NCI-H774 (cell line): ENCODE measurements at places on chromosomes 4 and X.

GRCh38 chr4:83189631-83190136 is 75.2 kb upstream of the PLAC8 start:
- no peak for DNase-seq

DNA sequence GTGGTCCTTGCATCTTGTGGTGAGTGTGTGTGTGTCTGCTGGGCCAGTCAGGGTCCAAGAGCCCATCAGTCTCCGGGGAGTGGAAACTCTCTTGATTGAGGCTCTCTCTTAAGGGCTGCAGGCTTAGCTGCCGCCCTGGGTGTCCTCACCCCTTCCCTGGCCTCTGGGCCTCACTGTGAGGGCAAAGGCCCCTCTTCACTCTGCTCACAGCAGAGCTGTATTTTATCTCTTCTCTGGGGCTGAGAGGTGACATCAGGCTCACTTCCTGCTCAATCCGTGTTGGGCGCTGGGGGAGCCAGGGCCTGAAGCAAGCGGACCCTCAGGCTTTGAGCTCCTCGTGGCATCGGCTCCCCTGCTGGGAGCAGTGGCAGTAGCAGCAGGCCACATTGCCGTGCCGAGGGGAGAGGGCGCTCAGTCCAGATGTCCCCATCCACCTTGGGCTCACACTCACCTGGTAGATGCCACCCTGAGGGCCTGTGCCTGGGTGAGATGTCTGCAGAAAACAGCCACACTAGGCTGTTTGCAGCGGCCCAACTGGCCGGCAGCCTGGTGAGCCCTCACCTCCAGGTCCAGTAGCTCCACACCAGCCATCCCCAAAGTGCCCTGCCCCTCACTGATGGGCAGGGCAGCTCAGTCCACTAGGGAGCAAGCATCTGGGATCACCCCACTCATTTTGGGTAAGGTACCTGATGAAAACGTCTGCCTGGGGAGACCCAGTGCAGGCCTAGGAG is 24.7 kb upstream of the PRPS1 start:
- no peak for DNase-seq

GRCh38 chr4:57355101-57355665 is 245.0 kb upstream of the IGFBP7 start:
- no peak for DNase-seq

DNA sequence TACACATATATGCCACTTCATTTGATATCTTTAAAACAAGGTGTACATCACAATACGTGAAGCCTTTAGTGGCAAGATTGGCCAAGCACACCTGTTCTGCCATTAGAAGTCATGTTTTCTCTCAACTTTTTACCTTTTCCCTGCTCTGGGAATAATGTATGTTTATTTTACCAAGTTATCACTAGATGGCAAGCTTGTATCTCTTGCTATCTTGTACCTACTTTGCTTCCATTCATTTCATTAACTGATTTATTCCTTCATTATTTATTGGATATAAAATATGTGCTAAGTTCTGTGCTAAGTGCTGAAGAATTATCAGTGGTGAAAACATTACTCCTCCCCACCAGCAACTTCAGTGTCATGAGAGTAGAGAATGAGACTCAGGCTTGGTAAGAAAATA is 245.5 kb downstream of the ANK2 start:
- no peak for DNase-seq

DNA sequence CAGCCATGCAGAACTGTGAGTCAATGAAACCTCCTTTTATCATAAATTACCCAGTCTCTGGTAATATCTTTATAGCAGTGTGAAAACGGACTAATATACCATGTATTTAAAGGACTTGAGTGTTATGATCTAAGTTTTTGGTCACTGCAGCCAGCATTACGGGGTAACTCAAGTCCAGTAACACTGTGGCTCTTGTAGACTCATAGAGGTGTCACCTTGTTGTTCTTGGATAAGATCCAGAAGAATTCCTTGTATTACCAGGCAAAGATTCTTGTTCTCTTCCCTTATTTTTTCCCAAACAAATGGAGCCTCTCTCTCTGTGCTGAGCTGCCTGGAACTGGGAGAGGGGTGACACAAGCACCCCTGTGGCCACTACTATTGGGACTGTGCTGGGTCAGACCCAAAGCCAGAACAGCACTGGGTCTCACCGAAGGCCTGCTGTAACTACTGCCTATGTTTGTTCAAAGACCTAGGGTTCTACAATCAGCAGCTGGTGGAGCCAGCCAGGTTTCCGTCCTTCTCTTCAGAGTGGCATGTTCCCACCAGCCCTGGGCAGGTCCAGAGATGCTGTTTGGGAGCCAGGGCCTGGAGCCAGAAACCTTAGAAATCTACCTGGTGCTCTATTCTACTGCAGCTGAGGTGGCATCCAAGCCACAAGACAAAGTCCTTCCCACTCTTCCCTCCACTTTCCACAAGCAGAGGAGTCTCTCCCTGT is 43.7 kb upstream of the MED14 start:
- no peak for DNase-seq

DNA sequence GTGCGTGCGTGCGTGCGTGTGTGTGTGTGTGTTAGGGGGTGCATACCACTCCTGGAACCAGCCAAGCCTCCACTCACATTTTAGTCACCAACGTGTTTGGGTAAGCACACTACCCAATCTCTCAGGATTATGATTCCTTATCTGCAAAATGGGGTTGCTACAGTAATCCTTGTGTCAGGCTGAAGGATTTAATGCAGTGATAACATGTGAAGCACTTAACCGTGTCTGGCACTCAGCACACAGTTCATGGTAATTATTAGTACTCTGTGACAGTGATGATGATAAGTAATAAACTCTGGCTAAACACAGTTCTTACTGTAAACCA is 57.3 kb downstream of the CLDN22 start:
- DNase-seq: no peak
